NCI-H1048 (cell line): ENCODE measurements at places on chromosomes 1 and 21.

DNA sequence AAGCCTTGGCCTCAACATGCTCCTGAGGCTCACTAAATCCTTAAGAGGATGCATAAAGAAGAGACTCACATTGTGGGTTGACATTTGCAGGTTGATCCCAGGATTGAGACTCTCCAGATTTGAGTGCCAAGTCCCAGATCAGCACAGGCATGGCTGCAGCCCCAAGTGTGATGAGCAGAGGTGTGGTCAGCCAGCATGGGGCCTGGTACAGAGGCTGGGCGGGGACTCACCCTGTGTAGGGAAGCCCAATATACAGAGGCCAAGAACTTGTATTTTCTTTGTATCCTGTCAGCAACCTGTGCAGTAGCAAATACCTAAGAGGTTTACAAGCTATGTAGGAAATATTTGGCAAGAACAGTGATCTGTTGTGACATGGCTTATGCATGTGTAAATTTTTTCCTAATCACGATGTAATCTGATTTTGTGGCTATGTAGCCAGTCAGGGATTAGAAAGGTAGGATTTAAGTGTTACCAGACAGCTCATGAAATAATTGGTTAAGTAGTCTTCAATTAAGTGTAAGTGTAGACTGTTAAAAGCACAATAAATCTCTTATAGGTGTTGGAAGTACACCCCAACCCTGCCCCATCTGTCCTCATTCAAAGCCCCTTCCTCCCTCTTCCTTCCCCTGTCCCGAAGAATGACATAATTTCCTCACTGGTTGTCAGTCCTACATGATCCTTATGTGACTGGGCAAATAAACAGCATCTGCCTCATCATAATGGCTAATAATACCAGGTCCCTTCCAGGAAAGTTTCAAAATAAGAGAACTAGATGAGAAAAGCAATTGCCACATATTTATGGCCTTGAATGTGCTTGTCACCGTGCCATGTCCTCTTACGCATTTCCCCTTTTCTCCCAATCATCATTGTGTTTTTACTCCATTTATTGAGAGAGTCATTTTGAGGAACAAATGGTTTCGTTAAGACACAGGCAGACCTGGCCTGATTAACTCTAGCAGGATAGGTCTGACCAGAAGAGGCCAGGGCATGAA lies 120.9 kb downstream of the HLX start:
- DNase-seq = no peak

- DNase-seq = no peak
Observed at GRCh38 chr21:33666153-33666552, 23.9 kb downstream of the ITSN1 start.

- DNase-seq = no peak
Observed at GRCh38 chr1:37472281-37472680, 2.1 kb upstream of the ZC3H12A start.

DNA sequence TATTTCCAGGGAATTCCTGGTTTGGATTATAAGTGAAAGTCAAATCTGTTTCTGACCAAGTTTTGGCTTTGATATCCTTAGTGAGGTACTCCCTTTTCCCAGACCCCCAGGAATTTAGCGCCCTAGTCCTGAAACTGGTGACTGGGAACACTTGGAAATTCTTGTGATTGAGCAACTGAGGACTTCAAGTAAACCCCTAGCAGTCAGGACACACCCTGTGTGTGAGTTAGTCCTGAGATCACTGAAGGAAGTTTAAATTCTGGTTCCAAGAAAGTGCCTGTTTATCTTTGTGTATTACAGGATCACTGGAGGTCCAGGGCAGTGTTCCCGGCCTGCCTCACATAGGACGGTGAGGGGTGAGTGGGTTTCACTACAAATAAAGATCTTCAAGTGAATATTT lies 95.1 kb upstream of the F3 start:
- DNase-seq = no peak

- no peak for DNase-seq
Observed at GRCh38 chr1:168972887-168973286, 133.6 kb upstream of the ATP1B1 start.

DNA sequence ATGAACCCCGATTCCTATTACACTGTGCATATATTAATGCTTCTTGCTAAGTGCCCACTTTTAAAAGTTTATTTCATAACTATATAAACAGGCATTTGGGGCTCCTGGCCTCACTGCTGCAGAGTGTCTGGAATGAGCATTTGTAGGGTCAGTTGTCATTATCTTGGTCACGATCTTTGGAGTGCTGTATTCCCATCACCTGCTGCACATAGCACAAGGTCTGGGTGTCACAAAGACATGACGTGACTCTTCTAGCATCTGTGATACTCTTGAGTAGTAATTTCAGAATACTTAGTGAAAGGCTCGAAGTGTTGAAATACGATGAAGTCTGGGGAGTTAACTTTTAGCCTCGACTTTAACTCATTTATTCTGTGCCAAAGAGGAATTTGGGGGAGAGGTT lies 186.4 kb downstream of the FMN2 start:
- DNase-seq = no peak

GRCh38 chr1:43930168-43930948 lies 3.2 kb upstream of the ARTN start:
- no peak for DNase-seq

GRCh38 chr1:217493290-217493689 lies 137.6 kb downstream of the GPATCH2 start:
- no peak for DNase-seq
